Activated CD8-positive, alpha-beta memory T cell treated with anti-CD3 and anti-CD28 coated beads for 48 hours (primary cell): ENCODE measurements at places on chromosomes 13 and 19.

- no peak for DNase-seq
Observed at GRCh38 chr13:70505809-70506208, 397.6 kb upstream of the KLHL1 start.

DNA sequence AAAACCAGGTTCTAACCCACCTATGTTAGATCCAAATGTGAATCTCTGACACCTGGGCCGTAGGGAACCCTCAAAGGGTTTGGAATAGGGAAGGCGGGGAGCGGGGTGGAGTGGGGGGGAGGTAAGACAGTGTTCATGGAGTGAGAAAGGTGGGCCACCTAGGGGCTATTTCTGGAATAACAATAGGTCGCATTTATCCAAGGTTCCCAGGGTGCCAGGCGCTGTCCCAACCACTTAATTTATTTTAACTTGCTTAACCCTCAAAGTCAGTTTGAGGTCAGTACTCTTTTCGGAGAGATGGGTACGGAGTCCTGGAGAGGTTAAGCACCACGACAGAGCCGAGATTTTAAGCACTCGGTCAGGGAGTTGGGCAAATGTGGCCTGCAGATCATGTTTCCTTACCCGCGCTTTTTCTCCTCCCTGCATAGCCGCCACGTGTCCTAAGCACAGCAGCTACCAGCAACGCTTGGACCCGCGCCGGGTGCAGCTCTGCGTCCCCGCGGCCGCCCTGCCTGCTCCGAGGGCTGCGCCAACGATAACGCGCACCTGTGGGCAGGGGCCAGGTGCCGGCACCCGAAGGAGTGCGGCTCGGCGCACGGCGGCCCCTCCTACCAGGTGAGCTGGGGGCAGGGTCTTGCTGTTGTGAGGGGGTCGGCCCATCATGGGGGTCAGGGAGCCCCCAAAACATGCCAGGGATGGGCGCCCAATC is 25.0 kb upstream of the FXYD3 start:
- no peak for DNase-seq

DNA sequence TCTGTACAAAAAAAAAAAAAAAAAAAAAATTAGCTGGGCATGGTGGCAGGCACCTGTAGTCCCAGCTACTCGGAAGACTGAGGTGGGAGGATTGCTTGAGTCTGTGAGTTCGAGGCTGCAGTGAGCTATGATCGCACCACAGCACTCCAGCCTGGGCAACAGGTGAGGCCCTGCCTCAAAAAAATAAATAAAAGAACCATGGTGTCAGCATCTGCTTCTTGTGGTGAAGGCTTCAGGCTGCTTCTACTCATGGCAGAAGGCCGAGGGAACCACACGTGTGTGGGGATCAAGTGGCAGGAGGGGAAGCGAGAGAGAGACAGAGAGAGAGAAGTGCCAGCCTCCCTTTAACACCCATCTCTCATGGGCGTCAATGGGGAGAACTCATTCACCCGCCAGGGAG is 13.5 kb downstream of the BCL3 start:
- DNase-seq, result no peak

- DNase-seq, result no peak
Observed at GRCh38 chr13:112169941-112170822, 103.2 kb downstream of the SOX1 start.
